Spleen (tissue), 13 donors: ENCODE measurements at places on chromosomes 3 and 15. TPM values are rescaled to one million over a fixed set of nuclear protein-coding genes. Genes with fewer than 3 reads are reported as not detected.

Gene CEMIP
- 0.22 TPM for polyA plus RNA-seq

Gene PLSCR5
- polyA plus RNA-seq, result not detected

Gene AADACL2
- not detected for polyA plus RNA-seq

Gene POTEB2
- not detected for polyA plus RNA-seq

Gene PIERCE2
- polyA plus RNA-seq, result 1.8 TPM

Gene ASB14
- 0.07 TPM for polyA plus RNA-seq

Gene TGM5
- 0.02 TPM for polyA plus RNA-seq

Gene CFAP100
- polyA plus RNA-seq, result not detected

Gene POPDC2
- 3.1 TPM for polyA plus RNA-seq

Gene NR1I2
- polyA plus RNA-seq, result 0.37 TPM

Gene INAFM2
- polyA plus RNA-seq, result 7.4 TPM

Gene SLC28A2
- not detected for polyA plus RNA-seq

Gene PRKCD
- 31.9 TPM for polyA plus RNA-seq

Gene WDR72
- not detected for polyA plus RNA-seq

Gene LYSMD2
- polyA plus RNA-seq, result 32.7 TPM

Gene SKOR1
- 0.06 TPM for polyA plus RNA-seq

Gene CATSPER2
- 9.7 TPM for polyA plus RNA-seq

Gene COL6A5
- not detected for polyA plus RNA-seq

Gene PTH1R
- 67.1 TPM for polyA plus RNA-seq

Gene BHLHE40
- polyA plus RNA-seq, result 12.7 TPM

Gene C2CD4B
- polyA plus RNA-seq, result 1.1 TPM

Gene GNAT1
- 0.05 TPM for polyA plus RNA-seq

Gene CFAP44
- 4.8 TPM for polyA plus RNA-seq

Gene HRH1
- polyA plus RNA-seq, result 0.42 TPM
